ENCODE measurements at places on chromosomes 4 and X.

- DNase-seq: no peak
Observed at GRCh38 chr4:3199653-3200422, 49.1 kb upstream of the MSANTD1 start.

- peak; percentile 64 for DNase-seq
Observed at GRCh38 chr4:109067508-109068235, 234.8 kb downstream of the COL25A1 start.

GRCh38 chrX:140944710-140945109, 57.7 kb upstream of the SPANXB1 start:
- no peak for DNase-seq

DNA sequence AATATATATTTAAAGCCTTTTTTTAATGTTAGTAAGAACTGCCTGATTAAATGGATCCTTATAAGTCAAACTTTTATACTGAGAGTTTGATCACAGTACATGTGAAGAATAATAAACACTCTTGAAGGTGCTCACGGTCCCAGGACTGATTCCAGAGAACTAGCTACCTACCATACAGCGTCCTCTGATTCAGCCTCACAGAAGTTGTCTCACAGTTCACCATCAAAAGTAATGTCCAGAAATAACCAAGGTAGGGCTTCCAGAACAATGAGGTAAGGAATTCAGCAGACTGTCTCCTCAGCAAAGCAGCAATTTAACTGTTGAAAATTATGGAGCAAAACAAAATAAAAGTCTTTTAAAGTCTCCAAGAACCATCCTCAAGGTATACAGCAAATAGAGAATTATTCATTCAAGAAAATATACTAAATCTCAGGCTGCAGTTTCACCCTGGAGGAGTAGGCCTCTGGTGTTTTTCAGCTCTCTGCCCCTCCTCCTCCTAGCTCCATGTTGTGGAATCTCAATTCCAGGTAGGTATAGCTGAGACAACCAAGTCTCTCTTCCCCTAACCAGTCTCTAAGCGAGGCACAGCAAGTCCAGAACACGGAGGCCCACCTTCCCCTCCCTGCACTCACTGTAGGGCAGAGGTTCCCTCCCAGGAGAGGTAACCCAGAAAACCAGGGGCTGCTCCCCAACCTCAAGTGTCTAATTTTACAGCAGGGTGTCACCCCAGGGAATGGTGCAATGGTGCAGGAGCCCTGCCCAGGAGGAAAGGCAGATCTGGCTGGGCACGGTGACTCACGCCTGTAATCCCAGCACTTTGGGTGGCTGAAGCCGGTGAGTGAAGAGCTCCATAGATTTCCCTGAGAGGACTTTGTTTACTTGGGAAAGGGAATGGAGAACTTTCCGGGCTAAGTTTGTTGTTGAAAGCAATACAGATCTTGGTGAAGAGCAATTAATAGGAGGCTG, 28.6 kb downstream of the FAM241A start:
- no peak for DNase-seq

DNA sequence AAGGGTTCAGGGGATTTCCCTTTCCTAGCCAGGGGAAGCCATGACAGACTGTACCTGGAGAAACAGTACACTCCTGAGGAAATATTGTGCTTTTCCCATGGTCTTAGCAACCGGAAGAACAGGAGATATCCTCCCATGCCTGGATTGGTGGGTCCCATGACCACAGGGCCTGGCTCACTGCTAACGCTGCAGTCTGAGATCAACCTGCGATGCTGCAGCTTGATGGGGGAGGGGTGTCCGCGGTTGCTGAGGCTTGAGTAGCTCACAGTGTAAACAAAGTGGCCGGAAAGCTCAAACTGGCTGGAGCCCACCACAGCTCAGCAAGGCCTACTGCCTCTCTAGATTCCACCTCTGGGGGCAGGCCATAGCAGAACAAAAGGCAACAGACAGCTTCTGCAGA, 819.5 kb downstream of the TECRL start:
- DNase-seq: no peak

DNA sequence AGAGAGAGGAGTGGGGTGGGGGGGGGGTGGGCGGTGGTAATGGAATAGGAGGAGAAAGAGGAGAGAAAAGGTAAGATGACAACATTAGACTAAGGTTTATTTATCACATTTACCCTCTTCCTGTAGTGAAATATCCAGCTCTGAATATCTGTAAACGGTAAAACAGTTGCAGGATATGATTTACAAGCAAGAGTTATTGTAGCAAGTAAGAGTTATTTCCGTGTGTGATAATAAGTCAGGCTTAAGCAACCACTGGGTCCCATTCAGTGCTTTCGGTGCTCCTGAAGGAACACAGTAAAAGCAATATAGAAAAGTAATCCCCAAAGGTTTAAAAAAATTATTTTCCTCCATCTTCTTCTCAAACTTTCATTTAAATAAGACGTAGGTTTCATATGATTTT, 103.6 kb downstream of the MANBA start:
- no peak for DNase-seq

GRCh38 chr4:123229286-123229685, 167.3 kb upstream of the SPRY1 start:
- no peak for DNase-seq

DNA sequence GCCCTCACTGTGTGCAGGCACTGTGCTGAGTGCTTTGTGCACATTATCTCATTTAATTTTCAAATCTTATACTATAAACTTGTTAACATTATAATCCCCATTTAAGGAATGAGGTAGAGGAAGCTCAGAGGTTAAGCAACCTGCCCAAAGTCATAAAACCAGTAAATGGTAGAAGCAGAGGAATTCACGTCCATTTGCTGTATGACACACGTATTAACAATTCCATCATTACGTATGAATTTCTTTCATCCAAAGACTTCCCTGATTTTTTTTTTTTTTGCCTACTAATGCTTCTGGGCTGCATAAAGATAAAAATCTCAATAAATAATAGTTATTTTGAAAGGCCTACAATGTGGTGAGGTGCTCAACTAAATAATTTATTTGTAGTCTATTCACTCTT, 64.5 kb upstream of the H2AZ1 start:
- no peak for DNase-seq

GRCh38 chr4:88078579-88078978, 71.1 kb downstream of the PKD2 start:
- no peak for DNase-seq

DNA sequence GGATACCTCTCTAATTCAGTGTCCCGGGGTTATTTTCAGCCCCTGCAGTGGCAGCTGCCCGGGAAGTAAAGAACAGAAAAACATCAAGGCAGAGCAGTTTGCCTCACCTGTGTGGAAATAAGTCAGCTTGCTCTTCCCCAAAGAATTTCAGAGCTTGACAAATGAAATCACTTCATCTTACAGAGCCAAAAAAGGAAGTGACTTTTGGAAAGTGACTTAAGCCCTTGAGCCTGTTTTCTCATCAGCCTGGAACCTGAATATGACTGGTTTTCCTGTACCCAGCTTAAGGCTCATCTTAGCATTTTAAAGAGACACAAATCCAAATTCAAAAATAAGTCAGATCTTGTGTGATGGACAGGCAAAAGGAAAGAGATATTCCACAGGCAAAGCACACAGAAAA, 211.6 kb downstream of the RCHY1 start:
- DNase-seq: no peak

GRCh38 chrX:13064599-13065143, 20.3 kb upstream of the FAM9C start:
- peak; percentile 77 for DNase-seq

DNA sequence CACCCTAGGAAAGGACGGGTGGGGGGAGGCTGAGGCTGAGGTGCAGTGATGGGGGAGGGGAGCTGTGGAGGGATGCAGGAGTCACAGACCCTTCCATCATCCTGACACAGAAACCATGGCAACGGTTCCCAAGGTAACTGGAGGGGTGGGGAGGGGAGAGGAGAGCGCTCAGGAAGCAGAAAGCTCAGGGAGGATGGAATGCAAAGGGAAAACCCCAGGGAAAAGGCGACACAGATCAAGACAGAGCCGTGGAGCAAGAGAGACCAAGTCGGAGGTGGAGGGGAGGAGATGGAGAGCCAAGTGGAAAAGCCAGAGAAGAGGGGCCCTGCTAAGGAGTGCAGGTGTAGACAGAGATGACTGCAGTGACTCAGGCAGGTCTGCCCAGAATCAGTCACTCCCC, 14.5 kb downstream of the L1CAM start:
- DNase-seq: no peak

GRCh38 chr4:180240670-180241069, 2002.5 kb upstream of the TENM3 start:
- DNase-seq: no peak

GRCh38 chrX:70082723-70083122, 20.5 kb downstream of the OTUD6A start:
- DNase-seq: no peak

- DNase-seq: no peak
Observed at GRCh38 chr4:147586032-147586431, 31.2 kb upstream of the TMEM184C start.

DNA sequence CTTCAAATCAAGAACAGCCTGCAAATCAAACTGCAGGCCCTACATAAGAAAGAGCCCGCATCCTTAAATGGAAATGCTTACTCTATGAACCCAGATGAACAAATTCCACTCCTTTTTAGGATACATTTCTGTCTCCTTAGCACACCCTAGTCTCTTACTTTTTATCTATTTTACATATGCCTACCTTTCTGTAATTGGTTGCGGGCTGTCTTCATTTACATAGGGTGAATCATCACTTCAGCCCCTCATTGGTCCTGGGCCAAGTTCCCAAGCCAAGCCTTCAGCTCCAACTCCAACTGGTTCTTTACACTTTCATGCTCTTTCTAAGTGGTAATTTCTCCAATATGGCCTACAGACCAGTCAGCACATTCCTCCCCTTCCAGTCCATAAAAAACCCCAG, 219.3 kb downstream of the TRAM1L1 start:
- DNase-seq: no peak

DNA sequence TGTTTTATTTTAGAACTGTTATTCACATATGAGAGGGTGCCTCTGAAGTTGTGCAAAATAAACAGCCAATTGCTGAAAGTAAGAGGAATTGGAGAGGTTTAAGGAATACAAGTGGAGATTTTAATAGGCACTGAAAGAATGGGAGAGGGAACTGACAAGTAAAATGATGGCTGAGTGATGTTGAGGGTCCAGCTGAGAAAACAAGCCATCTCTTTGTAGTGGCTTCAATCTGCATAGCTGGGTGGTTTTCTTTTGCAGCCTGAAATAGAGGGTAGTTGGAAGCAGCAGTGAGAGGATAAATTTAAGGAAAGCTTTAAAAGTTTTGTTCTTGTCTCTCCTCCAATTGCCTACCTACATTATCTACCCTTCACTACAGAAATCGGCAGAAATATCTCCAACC, 106.7 kb upstream of the DGKK start:
- DNase-seq: no peak

GRCh38 chr4:152536545-152537182, 772 bp upstream of the FBXW7 start:
- DNase-seq: peak; percentile 48

GRCh38 chrX:124862301-124862700, 457.4 kb upstream of the TEX13C start:
- no peak for DNase-seq

- DNase-seq: no peak
Observed at GRCh38 chr4:62455871-62456270, 1255.7 kb downstream of the ADGRL3 start.

DNA sequence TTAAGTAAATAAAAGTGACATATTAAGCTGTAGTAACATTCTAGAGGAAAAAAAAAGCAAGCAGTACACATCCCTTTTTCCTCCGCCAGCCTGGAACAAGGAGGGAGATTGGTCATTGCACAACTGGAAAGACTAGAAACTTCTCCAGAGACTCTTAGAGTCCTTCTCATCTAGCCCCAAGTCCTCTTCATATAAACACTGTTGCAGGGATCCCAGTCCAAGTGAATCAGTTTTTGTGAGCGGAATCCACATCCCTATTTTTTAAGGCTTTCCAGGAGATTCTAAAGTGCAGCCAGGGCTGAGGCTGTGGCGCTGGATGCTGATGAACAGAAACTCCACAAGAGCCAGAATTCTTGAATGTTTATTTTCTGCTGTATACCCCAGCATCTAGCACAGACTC, 23.8 kb downstream of the REELD1 start:
- no peak for DNase-seq

DNA sequence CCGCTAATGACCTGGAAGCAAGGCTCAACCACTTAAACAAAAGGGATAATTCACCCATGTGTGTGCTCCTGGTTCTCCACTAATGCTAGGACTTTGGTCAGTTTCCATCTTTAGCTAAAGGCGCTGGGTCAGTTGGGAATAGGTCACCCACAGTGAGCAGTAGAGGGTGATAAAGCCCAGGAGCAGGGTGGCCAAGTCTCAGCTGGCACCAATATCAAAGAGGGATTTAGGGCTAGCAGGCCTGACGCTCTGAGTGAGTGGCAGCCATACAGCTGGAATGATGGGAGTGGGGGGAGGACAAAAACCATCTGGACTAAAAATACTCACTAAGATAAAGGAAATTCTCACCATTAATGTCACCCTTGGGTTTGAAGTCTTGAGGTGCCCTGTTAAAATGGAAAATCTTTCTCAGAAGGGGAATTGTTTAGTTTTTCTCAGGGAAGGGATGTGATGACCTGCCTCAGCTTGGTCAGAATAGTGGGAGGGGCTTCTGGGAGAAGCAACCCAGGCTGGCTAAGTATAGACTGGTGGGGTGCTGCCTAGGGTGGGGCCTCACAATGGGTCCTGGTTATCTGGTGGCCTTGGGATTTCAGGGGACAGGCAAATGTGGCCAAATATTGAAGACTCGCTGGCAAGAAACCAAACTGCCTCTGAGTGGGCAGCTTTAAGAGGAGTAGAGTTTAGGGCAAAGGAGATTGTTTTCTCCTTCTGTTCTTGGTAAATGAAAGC, 47.1 kb downstream of the TSC22D3 start:
- no peak for DNase-seq

DNA sequence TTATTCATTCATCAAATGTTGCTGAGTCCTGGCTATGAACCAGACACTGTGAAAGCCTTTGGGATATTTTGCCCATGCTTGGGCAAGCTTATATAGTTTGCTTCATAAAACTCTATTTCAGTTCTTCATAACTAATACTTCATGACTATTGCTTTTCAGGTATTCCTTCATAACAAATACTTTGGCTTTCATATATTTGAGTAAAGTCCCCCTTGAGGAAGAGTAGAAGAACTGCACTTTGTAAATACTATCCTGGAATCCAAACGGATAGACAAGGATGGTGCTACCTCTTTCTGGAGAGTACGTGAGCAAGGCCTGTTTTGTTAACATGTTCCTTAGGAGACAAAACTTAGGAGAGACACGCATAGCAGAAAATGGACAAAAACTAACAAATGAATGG, 1.7 kb upstream of the AFP start:
- DNase-seq: peak; percentile 18

GRCh38 chrX:103562801-103563200, 22.5 kb upstream of the TCEAL4 start:
- DNase-seq: peak; percentile 39

- DNase-seq: no peak
Observed at GRCh38 chrX:111123606-111124179, 27.7 kb downstream of the PAK3 start.
